ENCODE measurements at places on chromosomes 1 and 21.

DNA sequence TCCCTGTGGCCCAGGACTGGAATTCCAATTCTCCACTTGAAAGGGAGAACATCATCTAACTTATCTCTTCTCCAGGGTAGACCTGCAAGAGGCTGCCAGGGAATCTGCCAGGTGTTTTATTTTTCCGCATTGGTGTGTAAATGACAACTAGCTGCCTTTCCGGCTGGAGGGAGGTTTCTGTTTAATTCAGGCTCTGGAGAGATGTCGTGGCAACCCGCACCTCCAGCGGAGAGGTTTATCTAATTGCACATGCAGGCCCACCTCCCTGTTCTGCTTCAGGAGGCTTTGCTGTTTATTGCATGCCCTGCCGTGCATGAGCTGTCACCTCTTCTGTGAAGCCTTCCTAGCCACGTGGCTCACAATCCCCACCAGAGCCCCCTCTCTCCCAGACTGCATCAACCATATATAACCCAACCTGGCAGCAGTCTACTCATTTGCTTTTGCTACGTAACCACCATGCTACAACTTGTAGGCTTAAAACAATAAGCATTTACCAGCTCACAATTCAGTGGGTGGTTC lies 151.6 kb downstream of the C1orf94 start:
- peaks cover 19% of the 10 kb centered on the region for H3K27me3 ChIP-seq
- H3K36me3 ChIP-seq, result no peaks in the 10 kb centered on the region
- no peak overlapping the region for H3K27ac ChIP-seq
- H3K4me3 ChIP-seq, result no peak overlapping the region
- H3K4me1 ChIP-seq, result no peaks in the 10 kb centered on the region

DNA sequence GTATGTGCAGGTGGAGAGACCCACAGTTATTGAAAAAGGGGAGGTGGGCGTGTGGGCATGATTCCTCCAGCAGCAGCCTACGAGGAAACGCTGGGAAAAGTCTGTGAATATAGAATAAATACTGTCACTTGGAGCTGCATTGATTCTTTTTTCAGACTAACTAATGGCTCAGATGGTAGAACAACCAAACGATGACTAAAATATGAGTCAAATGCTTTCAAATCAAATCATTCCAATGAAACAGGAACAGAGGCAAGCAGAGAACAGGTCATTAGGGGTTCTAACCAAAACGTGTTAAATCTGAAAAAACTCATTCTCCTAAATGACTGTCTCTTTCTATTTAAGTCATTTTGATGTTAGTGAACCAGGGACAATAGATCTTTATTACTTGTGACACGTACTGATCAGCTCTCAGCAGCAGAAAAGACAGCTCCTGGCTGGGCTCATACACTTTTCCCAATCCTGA lies 35.1 kb upstream of the SEC16B start:
- H3K4me3 ChIP-seq, result no peak overlapping the region
- DNase-seq, result no peak
- H3K4me1 ChIP-seq, result no peaks in the 10 kb centered on the region
- H3K36me3 ChIP-seq, result no peaks in the 10 kb centered on the region
- H3K27ac ChIP-seq, result no peak overlapping the region
- no peaks in the 10 kb centered on the region for H3K27me3 ChIP-seq

- no peak for DNase-seq
- H3K4me3 ChIP-seq, result no peak overlapping the region
- H3K4me1 ChIP-seq, result no peaks in the 10 kb centered on the region
- peaks cover 7% of the 10 kb centered on the region for H3K27me3 ChIP-seq
Measured at GRCh38 chr1:165537356-165538109, 6.3 kb upstream of the LRRC52 start.

- no peak overlapping the region for H3K27ac ChIP-seq
- no peaks in the 10 kb centered on the region for H3K27me3 ChIP-seq
- no peak for DNase-seq
- H3K4me3 ChIP-seq, result no peak overlapping the region
- H3K36me3 ChIP-seq, result peaks cover 4% of the 10 kb centered on the region
Measured at GRCh38 chr1:8698012-8698630, 119.3 kb downstream of the RERE start.

GRCh38 chr1:235571482-235571881 lies 67.2 kb upstream of the B3GALNT2 start:
- H3K4me1 ChIP-seq, result peaks cover 10% of the 10 kb centered on the region
- H3K36me3 ChIP-seq, result no peaks in the 10 kb centered on the region
- no peaks in the 10 kb centered on the region for H3K27me3 ChIP-seq
- H3K27ac ChIP-seq, result no peak overlapping the region
- no peak for DNase-seq

- H3K4me1 ChIP-seq, result no peaks in the 10 kb centered on the region
- H3K27ac ChIP-seq, result no peak overlapping the region
- DNase-seq, result no peak
Measured at GRCh38 chr1:175400766-175401165, 208.2 kb upstream of the KIAA0040 start.

GRCh38 chr1:79478160-79478559 lies 471.6 kb upstream of the ADGRL4 start:
- H3K4me1 ChIP-seq, result no peaks in the 10 kb centered on the region
- no peaks in the 10 kb centered on the region for H3K36me3 ChIP-seq
- no peaks in the 10 kb centered on the region for H3K27me3 ChIP-seq
- DNase-seq, result no peak

- H3K4me1 ChIP-seq, result no peaks in the 10 kb centered on the region
- H3K4me3 ChIP-seq, result no peak overlapping the region
- H3K36me3 ChIP-seq, result no peaks in the 10 kb centered on the region
- peaks cover 7% of the 10 kb centered on the region for H3K27me3 ChIP-seq
- no peak for DNase-seq
- H3K27ac ChIP-seq, result no peak overlapping the region
Measured at GRCh38 chr1:70112838-70113237, 92.5 kb downstream of the LRRC40 start.
